ENCODE measurements at places on chromosomes 7 and 10.

DNA sequence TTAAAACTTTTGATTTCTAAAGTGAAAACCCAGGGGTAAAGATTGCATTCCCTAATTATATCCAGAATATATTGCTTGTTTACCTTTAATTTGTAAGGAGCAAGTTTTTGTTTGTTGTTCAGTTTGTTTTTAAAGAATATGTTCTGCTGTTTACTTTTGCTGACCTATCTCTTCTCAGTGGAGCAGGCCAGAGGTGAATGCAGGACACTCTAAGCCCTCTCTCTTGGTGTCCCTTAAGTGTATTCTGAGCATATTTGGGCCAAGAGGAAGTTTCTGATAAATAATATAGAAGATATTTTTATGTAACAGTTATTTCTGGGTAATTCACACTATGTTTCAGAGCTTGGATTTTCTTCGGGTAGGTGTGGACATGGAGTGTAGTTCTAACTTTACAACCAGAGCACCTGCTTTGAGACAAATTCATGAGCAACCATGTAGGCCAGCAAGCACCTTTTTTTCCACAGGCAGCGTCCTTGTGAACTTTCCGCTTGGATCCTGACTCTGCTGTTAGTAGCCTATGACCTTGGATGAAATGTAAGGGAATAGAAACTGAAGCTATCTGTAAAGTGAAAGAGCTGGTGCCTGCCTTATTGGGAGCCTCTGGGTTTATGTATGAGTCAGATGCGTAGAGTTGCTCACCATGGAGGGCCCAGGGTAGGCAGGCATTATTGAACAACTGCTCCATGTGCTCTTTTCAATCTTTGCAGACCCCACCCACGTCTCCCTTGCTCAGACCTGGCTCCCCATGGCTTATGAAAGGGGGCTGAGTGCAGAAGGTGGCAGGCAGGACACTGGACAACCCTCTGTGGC, 16.1 kb downstream of the OGDH start:
- peak; percentile 59 for DNase-seq

- DNase-seq, result no peak
Measured at GRCh38 chr10:113228530-113228929, 278.5 kb downstream of the TCF7L2 start.

- peak; percentile 49 for DNase-seq
Measured at GRCh38 chr7:18290865-18291264, 204.7 kb upstream of the HDAC9 start.

DNA sequence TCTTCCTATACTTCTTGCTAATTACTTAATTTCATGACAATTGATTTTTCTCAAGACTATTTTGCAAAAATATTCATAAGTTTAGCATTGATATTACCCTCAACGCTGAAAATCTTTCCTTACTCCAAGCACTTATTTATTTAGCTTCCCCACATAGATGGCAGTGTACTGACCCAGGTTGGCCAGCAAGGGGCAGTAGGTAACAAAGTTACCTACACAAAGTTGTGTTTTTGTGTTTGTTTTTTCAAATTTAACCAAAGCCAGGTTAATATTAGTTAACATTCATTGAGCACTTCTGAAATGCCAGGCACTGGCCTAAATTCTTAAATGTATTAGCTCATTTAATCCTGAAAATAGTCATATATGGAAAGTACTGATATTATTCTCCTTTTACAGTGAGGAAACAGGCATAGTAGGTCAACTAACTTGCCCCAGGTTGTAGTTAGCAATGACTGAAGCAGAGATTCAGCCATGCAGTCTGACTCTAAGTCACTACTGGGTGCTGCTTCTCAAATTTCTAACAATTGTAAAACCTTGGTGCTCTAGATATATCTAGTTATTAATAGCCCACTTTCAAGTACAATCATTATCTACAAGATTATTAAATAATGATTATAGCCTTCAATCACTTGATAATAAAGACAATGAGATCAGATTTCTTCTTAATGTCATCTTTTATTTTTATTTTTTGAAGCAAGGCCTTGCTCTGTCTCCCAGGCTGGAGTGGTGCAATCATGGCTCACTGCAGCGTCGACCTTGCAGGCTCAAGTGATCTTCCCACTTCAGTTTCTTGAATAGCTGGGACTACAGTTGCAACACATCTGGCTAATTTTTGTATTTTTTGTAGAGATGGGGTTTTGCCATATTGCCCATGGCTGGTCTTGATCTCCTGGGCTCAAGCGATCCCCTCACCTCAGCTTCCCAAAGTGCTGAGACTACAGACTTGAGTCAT, 5.8 kb upstream of the GGCT start:
- DNase-seq, result peak; percentile 47

DNA sequence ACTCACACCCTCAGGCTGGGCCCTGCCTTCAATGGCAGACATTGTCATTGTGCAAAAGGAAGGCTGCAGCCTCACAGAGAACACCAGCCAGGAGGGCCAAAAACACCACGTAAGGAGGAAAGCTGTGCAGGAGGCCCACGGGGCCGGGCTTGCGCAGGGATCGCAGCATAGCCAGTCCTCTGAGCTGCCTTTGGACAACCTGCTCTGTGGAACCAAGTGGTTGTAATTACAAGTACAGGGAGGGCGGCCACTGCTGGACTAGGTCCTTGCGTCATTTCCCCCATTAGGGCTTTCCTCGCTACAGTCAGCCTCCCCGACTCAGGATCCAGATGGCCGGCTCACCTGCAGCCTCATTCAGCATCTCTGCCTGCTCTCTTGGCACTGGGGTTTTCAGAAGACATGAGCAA, 66.9 kb downstream of the FAM53B start:
- DNase-seq, result peak; percentile 57

- DNase-seq, result no peak
Measured at GRCh38 chr10:78572565-78572964, 496.2 kb upstream of the ZMIZ1 start.

DNA sequence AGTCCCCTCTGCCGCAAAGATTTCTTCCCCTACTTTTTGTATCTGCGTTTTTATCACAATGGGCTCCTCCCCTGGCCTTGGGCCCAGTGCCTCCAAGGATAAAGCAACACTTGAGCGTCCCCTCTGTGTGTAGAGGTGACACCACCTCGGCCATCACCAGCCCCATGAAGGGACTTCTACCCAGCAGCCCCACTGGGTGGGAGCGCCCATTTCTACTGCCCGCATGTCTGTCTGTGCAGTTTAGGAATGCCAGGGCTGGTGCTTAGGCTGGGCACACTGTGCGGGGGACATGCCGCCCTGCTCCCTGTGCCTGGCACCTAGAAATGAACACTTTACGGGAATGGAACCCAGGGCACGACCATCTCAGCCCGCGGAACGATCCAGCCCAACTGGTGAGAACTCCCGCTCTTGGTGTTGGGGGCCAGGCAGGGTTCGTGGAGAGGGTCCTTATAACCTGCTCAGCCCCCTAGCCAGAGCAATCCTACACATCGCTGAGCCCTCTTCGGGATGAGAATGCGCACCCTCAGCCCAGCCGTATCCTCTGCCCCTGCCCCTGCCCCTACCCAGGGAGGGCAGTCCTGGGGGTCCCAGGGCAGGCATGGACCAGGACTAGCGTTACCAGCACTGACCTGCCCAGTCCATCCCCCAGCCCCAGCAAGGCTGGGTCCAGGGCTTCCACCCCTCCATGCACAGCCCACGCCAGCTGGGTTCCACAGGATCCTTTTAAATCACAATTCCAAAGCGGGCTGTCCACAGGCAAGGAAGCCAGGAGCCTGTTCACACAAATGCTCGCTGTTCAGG, 12.8 kb downstream of the CRYGN start:
- DNase-seq, result no peak

GRCh38 chr7:136869991-136870865, 1.8 kb downstream of the CHRM2 start:
- no peak for DNase-seq

DNA sequence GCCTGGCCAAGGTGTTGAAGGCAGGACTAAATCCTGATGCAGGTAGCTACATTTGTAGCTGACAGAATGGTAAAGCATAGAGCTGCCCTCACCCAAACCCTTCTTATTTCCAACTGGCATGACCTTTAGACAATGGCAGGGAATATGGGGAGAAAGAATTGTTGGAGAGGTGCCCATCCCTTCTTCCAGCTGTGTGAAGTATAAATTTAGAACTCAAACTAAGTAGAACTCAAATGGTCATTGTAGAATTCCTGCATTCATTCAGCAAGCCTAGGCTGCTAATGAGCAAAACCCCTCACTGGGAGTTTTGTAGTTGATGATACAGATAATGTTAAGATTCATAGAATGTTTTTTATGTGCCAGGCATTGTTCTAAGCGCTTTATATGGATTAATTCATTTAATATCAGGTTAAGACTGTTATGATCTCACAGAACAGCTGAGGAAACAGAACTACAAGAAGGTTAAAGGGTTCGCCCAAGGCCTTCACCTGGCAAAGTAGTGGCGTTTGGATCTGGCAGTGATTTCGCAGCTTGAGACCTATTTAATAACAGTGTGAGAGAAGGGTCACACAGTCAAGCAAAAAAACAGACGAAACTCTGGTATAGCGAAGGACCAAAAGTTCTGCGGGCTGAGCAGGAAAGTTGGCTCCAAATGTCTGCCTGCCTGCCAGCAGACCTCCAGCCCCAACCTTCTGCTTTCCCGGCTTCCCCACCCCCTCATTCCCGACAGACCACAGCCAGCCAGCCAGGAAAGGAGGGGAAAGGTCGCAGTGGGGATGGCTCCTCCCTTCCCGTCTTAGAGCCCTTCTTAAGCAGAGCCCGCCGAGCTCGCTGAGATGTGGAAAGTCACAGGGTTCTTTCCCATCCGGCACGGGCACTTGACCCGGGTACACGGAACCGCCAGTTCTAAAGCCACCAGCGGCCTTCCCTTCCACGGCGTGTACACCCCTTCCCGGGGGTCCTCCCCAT, 1.6 kb upstream of the HILPDA start:
- no peak for DNase-seq

DNA sequence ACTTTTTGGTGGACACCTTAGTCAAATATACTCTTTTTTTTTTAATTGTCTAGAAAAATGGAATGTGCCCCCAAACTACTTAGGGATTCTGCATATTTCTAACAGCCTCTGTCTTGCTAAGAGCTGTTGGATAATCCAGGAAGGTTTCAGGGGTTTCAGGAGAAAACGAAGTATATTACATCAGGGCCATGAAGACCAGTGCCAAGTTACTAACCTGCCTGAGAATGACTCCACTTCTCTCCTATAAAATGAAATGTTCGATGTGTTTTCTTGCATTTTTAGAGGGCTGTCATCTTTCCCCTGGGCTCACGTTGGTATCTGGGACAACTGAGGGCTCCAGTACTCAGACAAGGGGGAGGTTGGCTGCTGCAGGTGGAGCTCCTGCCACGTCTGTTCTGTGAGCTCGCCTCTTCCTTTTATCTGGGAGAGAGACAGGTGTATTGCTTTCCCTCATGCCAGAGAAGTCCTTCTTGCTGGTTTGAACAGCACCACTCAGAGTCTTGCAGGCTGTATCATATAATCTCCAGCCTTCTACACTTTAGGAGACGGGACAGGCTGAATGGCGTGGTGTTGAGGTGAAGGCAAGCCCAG, 71.3 kb downstream of the CAMK1D start:
- DNase-seq, result no peak

DNA sequence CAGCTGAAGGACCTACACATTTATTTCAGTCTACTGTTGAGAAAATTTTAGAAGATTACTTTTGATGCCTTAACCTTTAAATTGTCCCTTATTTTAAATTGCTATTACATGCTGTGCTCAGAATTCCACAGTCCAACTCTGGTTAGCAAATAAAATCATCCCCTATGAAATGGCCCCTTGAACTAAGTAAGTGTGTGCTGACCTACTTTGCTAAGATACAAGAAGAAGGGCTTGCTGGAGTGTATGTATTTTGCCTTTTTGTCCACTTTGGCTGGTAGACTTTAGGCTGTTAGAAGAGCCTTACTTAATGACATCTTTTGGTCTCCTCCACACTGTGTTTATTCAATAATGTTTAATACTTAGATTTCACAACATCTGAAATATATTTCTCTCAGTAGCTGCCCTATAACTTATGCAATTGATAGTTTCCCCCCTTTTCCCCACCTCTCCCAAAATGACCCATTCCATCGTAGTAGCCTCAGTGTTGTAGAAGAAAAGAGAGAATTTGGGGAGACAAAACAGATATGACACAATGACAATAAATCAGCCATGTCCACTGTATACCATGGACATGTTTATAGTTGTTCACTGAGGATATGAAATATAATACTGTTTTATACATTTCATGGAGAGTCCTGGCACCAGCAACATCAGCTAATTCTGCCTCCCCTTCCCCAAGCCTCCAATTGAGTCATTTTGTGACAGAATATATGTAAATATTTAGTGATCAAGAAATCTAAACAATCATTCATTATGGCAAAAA, 107.8 kb upstream of the ASAH2 start:
- DNase-seq, result no peak

DNA sequence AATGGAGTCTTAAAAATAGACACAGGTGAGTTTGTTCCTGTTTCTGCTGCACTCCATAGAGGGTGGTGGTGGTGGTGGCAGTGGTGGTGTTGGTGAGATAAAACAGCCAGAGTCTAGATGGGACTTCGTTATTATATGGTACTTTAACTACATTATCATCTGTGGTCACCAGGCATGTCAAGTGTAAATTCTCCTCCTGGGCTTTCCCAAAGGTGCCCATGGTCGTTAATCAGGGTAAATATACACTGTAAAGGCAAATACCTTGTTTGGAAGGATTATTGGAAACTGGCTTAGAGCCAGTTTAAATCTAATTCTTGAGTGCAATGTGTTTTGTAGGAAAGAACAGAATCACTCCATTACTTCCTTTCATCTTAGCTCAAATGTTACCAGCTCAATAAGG, 21.5 kb upstream of the COMMD3 start:
- DNase-seq, result no peak

DNA sequence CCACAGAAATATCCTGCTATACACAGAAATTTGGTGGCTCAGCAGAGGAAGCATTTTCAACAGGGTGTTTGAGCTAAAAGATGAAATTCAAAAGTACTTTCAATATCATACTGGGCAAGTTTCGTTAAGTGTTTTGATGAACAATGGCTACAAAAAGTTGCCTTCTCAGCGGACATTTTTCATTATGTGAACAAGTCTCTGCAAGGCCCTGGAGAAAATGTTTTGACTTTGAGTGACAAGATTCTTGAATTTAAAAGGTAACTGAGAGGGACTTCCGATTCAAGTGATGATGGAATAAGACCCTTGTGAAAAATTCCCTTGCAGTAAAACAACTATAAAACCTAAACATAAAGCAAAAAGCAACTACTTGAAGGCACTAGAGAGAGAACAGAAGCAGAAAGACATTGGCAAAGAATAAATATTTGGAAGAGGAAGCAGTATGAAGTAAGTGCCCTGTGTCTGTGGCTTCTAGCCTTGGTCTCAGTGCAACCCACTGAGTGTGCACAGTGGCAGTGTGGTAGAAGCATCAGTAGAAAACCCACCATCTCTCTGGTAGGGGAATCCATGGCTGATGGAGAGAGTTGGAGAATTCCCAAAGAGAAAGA, 62.5 kb upstream of the NAMPT start:
- DNase-seq, result peak; percentile 64

DNA sequence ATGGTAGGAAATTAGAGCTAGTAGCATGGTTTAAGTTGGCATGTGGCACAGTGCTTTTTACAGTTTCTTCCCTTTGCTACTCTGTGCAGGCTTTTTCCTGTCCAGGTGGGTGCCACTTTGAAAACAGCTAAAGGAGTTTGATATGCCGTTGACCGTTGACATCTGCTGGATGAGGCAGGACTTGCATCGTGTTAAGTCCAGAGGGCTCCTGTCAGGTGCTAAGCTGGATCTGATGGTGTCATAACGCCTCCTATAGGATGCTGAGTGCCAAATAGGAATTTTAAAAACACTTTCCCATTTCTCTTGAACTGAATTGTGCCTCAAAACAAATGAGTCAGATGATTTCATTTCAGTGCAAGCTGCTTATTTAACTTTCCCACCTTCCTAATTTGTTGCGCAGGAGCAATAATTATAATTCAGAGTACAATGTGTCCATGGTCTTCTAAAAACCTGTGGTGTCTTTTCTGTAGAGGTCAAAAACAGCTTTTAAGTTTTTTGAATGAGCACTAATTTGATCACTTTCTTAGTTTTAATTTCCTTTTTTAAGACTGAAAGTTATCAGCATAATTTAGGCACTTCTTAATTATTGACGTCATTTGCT, 178.3 kb downstream of the CDCA7L start:
- no peak for DNase-seq

Measured in CD14-positive monocyte (primary cell).